8988T (cell line): ENCODE measurements at places on chromosomes 1 and 21.

GRCh38 chr1:204359474-204360255 lies at the start of gene PLEKHA6:
PLEKHA6 (minus strand) TSS chr1:204359929; CDS start chr1:204273727, 86,202 bp downstream.
- DNase-seq: no peak

- no peak for DNase-seq
These were observed 990 bp upstream of the MRPS6 start for GRCh38 chr21:34072145-34073031.

DNA sequence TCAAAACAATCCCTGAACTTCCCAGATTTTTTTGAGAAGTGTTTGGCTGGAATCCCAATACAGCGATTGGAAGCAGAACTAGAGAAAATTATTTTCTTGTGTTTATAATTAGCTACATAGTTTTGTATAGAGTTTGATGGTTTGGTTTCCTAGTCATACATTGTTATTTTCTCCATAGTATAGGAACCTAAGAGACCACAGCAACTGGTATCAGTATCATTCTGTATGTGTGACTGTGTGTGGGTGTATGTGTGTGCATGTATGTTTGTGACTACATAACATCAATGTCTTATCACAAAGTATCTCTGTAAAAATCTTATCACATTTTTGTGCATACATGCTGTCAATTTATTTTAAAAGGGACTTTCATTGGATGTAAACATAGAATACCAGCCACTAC lies 780.5 kb downstream of the MRPL39 start:
- no peak for DNase-seq

DNA sequence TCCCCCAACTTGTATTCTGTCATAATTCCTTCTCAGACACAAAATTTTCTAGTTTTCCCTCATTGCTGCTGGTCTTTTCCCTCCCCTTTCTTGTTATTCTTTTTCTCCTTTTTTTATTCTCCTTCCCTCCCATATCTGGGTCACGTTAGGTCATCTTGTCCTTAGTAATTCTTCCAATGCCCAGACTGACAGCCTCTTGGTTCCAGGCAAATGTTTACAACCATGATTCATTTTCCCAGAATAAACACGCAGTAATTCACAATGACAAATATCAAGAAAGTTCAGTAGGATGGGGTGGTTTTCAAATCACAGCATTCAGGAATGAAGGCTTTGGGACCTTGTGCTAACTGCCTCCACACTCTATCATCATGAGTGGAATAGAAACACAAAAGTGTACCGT lies 25.2 kb downstream of the NHLH2 start:
- DNase-seq: no peak

DNA sequence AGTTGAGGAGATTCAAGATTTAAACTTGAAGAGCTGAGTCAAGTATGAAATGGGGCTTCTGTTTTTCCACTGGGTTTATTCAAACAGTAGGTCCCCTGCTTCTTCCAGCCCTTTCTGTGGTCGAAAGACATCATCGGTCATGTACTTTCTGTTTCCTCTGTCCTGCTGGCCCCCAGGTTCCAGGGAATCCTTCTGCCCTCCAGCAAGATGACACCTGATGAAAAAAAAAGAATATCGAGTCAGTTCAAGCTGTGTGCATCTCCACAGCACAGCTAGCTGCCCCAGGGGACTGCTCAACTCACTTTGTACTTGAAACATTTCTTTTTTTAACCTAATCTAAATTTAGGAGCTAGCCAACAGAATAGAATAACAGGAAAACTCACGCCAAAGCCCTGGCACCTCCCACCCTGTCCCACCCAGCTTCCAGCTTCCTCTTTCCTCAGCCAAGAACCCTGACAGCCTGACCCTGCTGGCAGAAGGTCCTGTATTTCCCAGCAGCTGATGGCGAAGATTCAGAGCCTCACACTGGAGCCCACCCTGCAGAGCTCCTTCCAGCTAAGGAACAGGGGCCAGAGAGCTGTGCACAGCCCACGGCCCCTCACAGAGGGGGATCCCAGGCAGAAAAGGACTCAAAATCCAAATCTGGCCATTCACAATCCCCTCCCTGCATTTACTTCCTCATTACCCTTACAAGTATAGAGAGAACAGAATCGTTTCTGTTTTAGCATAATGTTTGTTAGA lies 176.5 kb downstream of the PSMG1 start:
- no peak for DNase-seq

- DNase-seq: no peak
These were observed 82.9 kb downstream of the BEND5 start for GRCh38 chr1:48693674-48694320.

GRCh38 chr1:233844692-233845091 lies 59.8 kb upstream of the SLC35F3 start:
- DNase-seq: no peak

GRCh38 chr1:106678279-106679050 lies 378.0 kb upstream of the PRMT6 start:
- no peak for DNase-seq

DNA sequence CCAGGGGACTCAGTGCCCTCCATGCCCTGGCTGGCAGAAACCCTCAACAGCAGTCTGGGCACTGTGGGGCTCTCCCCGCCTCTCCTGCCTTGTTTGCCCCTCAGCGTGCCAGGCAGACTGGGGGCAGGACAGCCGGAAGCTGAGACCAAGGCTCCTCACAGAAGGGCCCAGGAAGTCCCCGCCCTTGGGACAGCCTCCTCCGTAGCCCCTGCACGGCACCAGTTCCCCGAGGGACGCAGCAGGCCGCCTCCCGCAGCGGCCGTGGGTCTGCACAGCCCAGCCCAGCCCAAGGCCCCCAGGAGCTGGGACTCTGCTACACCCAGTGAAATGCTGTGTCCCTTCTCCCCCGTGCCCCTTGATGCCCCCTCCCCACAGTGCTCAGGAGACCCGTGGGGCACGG lies 2.8 kb upstream of the TAS1R3 start:
- no peak for DNase-seq

DNA sequence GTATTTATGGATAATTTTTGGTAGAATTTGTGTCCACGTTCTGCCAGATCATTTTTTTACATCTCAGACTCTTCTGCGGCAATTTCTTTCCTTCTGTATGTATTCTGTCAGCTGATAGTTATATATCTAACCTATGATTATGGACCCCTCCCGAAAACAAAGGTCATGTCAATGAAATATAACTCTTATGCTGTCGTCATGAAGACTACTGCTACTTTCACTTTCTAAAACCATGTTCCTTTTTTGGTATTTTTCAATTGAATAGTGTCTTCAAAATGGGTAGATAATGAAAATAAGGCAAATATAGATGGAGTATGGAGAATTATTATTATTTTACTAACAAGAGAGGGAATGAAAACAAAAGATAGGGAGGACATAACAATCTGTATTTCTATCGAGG lies 3.2 kb downstream of the ANGPTL1 start:
- no peak for DNase-seq

DNA sequence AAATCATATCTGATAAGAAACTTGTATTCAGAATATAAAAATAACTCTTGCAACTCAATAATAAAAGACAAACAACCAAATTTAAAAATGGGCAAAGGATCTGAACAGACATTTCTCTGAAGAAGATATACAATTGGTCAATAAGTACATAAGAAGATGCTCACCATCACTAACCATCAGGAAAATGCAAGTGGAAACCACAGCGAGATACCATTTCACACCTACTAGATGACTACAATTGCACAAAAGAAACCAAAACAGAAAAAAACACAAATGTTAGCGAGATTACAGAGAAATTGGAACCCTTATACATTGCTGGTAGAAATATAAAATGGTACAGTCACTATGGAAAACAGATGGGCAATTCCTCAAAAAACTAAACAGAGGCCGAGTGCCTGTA lies 11.5 kb upstream of the ZNF683 start:
- DNase-seq: no peak
